ENCODE measurements at places on chromosomes 13 and 19. TPM values are rescaled to one million over a fixed set of nuclear protein-coding genes. Genes with fewer than 3 reads are reported as not detected.

- H3K4me3 ChIP-seq = no peak overlapping the region
- no peaks in the 10 kb centered on the region for H3K36me3 ChIP-seq
- DNase-seq = no peak
- no peaks in the 10 kb centered on the region for H3K27me3 ChIP-seq
- no peak overlapping the region for H3K27ac ChIP-seq
These were observed 5.2 kb upstream of the ZNF628 start for GRCh38 chr19:55471266-55471665.

- peaks cover 64% of the 10 kb centered on the region for H3K4me1 ChIP-seq
- no peaks in the 10 kb centered on the region for H3K27me3 ChIP-seq
- no peak overlapping the region for H3K4me3 ChIP-seq
These were observed 59.0 kb downstream of the WDFY2 start for GRCh38 chr13:51643105-51643881.

DNA sequence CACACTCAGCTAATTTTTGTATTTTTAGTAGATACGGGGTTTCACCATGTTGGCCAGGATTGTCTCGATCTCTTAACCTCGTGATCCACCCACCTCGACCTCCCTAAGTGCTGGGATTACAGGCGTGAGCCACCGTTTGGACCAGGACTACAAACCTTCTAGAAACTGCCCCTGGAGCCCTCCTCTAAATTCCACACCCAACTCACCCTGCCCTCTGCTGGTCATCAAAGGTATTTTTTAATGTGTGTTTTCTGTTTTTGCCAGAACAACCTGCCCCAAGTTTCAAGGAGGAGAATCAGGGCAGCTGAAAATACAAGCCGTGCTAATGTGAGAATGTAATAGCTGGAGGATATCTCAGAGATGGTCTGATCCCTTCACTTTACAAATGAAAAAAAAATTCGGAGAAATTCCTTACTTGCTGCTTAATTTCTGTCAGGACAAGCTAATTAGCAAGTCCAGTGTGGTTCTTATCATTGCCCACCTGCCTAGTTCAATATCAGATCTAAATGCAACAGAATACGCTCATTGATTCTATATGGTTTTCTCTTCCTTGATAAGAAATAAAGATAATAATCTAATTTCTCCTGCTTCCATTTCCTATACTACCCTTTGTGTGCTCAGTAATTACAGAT, 4.1 kb downstream of the ATP8A2 start:
- no peaks in the 10 kb centered on the region for H3K36me3 ChIP-seq
- DNase-seq = peak; percentile 41
- no peak overlapping the region for H3K4me3 ChIP-seq
- H3K4me1 ChIP-seq = no peaks in the 10 kb centered on the region
- H3K27me3 ChIP-seq = no peaks in the 10 kb centered on the region

DNA sequence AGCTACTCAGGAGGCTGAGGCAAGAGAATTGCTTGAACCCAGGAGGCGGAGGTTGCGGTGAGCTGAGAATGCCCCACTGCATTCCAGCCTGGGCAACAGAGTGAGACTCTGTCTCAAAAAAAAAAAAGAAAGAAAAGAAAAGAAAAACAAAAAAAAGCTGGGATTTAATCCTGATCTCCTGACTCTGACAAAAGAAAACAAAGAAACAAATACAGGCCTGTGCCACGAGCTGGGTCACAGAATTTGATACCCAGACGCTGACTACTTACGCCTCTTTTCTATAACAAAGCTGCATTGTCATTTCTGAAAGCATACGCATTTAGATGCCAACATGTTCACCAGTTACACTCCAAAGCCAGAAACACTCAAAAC, 18.2 kb upstream of the GTF2F2 start:
- no peak for DNase-seq
- no peak overlapping the region for H3K4me3 ChIP-seq
- peak overlapping the region; percentile 87 for H3K27ac ChIP-seq
- H3K4me1 ChIP-seq = no peaks in the 10 kb centered on the region
- H3K36me3 ChIP-seq = no peaks in the 10 kb centered on the region

- H3K4me1 ChIP-seq = no peaks in the 10 kb centered on the region
- H3K27ac ChIP-seq = no peak overlapping the region
- H3K27me3 ChIP-seq = no peaks in the 10 kb centered on the region
- no peak overlapping the region for H3K4me3 ChIP-seq
These were observed 296.6 kb downstream of the RFC3 start for GRCh38 chr13:34114581-34114980.

DNA sequence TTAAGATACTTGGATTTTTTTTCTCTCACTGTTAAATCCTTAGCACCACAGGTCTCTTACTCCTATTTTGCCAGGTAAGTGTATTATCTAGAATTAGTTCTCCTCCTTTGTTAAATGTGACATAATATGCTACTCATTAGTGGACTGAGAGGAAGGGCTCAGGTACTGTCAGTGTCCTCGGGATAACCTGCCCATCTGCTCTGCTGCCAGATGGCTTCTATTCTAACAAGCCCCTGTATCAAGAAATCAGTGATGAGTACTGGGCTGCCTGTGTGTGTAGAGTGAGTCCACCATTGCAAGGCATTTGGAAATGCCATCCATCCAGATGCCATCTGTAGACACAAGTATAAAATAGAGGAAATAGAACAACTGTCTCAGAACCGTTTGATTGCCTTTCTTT, 209.6 kb downstream of the ATP8A2 start:
- H3K4me1 ChIP-seq = no peaks in the 10 kb centered on the region
- H3K4me3 ChIP-seq = no peak overlapping the region
- H3K27me3 ChIP-seq = no peaks in the 10 kb centered on the region
- no peaks in the 10 kb centered on the region for H3K36me3 ChIP-seq
- no peak overlapping the region for H3K27ac ChIP-seq

The NLRP5 gene
- total RNA-seq = not detected

The IGFL2 gene
- not detected for total RNA-seq

DNA sequence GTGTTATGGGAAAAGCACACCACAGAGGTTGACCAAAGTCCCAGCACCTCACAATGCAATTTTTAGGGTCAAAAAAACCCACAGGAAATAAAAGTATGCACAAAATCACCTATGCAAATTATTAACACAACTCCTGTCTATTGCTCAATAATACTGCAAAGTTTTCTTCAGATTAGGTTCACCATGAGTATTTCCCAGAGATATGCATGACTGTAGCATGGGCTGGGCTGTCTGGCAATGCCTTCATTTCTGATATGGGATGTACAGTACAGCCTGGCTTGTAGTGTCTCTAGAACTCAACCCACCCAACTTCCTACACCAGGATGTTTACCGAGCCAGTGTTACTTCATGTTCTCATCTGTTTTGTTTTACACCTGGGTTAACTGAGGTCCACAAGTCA, 698.7 kb upstream of the ARGLU1 start:
- H3K4me1 ChIP-seq = no peaks in the 10 kb centered on the region
- H3K27ac ChIP-seq = no peak overlapping the region
- H3K36me3 ChIP-seq = no peaks in the 10 kb centered on the region
- DNase-seq = no peak

The CYP4F8 gene
- not detected for total RNA-seq

- no peaks in the 10 kb centered on the region for H3K27me3 ChIP-seq
- H3K36me3 ChIP-seq = no peaks in the 10 kb centered on the region
- H3K4me3 ChIP-seq = no peak overlapping the region
- H3K4me1 ChIP-seq = no peaks in the 10 kb centered on the region
- no peak for DNase-seq
These were observed 423.3 kb downstream of the SPRY2 start for GRCh38 chr13:79917628-79918027.

DNA sequence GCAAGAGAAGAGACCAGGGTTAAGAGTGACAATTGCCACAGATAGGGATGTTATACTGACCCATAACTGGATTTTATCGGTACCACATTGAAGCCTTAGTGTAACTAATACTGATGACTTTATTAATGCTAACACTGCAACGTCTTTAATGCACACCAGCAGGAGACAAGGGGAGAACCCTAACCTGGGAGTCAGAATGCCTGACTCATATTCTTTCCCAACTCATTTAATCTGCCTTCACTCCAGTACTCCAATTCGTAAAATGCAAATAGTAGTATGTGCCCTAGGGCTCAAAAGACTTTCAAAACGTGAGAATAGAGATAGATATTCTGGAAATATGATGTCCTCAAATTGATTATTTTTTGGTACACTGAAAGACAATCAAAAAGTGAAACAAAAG, 62.4 kb downstream of the GPC6 start:
- H3K4me1 ChIP-seq = no peaks in the 10 kb centered on the region
- no peak for DNase-seq
- H3K27me3 ChIP-seq = no peaks in the 10 kb centered on the region

The ADGRE3 gene
- total RNA-seq = not detected

GRCh38 chr13:34412817-34413375, 529.2 kb upstream of the NBEA start:
- H3K27ac ChIP-seq = no peak overlapping the region
- H3K4me3 ChIP-seq = no peak overlapping the region
- no peaks in the 10 kb centered on the region for H3K4me1 ChIP-seq
- no peak for DNase-seq
- no peaks in the 10 kb centered on the region for H3K36me3 ChIP-seq
- no peaks in the 10 kb centered on the region for H3K27me3 ChIP-seq

- H3K27me3 ChIP-seq = no peaks in the 10 kb centered on the region
- DNase-seq = no peak
- H3K4me1 ChIP-seq = no peaks in the 10 kb centered on the region
These were observed 6.5 kb downstream of the ZNF566 start for GRCh38 chr19:36482876-36483275.

DNA sequence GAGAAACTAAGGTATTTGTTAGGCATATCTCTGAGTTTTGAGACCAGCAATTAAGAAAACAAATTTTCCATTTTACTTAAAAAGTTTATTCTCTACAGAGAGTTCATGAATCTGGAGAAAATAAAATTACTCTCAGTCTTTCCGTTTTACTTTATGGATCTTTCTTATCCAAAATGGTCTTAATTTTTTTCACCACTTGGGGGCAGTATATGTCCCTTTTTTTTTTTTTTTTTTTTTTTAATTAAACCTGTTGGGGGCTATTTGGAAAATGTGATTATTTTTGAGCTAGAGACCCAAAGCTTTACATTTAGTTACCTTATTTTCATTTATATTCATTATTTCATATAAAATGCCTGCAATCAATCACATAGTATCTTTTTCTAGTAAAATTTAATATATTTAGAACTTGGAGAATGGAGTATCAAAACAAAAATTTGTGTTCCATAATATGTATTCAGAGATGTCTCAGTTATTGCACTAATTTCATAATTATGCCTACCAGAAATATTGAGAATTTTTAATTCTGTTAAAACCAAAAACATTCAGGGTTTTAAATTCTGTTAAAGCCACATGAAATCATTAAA, 27.1 kb downstream of the PIBF1 start:
- DNase-seq = no peak
- H3K27ac ChIP-seq = no peak overlapping the region
- no peak overlapping the region for H3K4me3 ChIP-seq
- no peaks in the 10 kb centered on the region for H3K36me3 ChIP-seq
- no peaks in the 10 kb centered on the region for H3K27me3 ChIP-seq

- H3K27me3 ChIP-seq = no peaks in the 10 kb centered on the region
- no peak overlapping the region for H3K27ac ChIP-seq
- no peak overlapping the region for H3K4me3 ChIP-seq
These were observed 397.7 kb downstream of the TDRD3 start for GRCh38 chr13:60794751-60795150.

DNA sequence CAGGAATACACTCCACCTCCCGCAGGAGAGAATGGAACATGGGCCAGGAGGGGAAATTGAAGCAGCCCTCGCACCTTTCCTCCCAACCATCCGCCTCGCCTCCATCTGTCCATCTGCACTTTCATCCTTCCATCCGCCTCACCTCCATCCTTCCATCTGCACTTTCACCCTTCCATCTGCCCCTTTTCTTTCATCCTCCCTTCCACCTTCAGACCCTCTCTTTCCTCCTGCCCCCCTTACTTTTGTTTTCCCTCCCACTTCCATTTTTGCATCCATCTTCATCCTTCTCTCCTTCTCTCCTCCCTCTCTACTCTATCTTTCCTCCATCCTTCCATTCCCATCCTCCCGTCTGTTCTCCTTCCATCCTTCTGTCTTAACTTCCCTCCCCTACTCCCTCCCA, 92.2 kb upstream of the ZNF536 start:
- peaks cover 2% of the 10 kb centered on the region for H3K4me1 ChIP-seq
- H3K27me3 ChIP-seq = no peaks in the 10 kb centered on the region
- H3K36me3 ChIP-seq = no peaks in the 10 kb centered on the region

GRCh38 chr19:342801-343421, 1.7 kb downstream of the MIER2 start:
- DNase-seq = peak; percentile 78
- H3K27me3 ChIP-seq = no peaks in the 10 kb centered on the region
- peak overlapping the region; percentile 75 for H3K27ac ChIP-seq
- H3K4me3 ChIP-seq = peak overlapping the region; percentile 63
- peaks cover 45% of the 10 kb centered on the region for H3K4me1 ChIP-seq

GRCh38 chr19:29446361-29446760, 79.4 kb upstream of the VSTM2B start:
- no peak for DNase-seq
- H3K27me3 ChIP-seq = no peaks in the 10 kb centered on the region
- no peak overlapping the region for H3K4me3 ChIP-seq
- no peak overlapping the region for H3K27ac ChIP-seq

The OLFM2 gene
- 12.6 TPM for total RNA-seq

DNA sequence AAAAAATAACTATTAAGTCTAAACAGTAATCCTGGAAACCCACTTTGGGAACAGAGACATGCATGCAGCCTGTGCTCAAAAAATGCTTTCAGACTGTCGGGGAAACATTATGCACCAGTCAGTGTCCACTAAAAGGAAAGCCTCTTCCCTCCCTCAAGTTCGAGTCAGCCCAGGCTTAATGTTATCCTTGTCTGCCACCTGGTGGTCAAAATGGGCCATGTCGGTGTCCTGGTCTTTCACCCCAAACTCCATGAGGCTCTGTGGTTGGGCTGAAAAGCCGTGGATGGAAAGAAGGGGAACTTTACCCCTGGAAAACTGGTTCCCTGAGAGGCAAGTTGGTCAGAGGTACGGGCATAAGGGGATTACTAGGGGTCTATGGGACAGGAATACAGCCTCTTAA, 88.4 kb upstream of the ZNF492 start:
- no peaks in the 10 kb centered on the region for H3K36me3 ChIP-seq
- no peaks in the 10 kb centered on the region for H3K4me1 ChIP-seq
- no peak overlapping the region for H3K27ac ChIP-seq
- no peak overlapping the region for H3K4me3 ChIP-seq
- no peaks in the 10 kb centered on the region for H3K27me3 ChIP-seq
- DNase-seq = peak; percentile 57

The EXOC3L2 gene
- 0.63 TPM for total RNA-seq

GRCh38 chr19:30479231-30479630, 107.0 kb downstream of the ZNF536 start:
- no peaks in the 10 kb centered on the region for H3K27me3 ChIP-seq
- H3K4me3 ChIP-seq = no peak overlapping the region
- no peaks in the 10 kb centered on the region for H3K4me1 ChIP-seq
- no peaks in the 10 kb centered on the region for H3K36me3 ChIP-seq

- no peak overlapping the region for H3K27ac ChIP-seq
- H3K4me1 ChIP-seq = peaks cover 40% of the 10 kb centered on the region
- H3K4me3 ChIP-seq = no peak overlapping the region
- H3K27me3 ChIP-seq = no peaks in the 10 kb centered on the region
These were observed 65.0 kb downstream of the ARHGEF7 start for GRCh38 chr13:111179908-111180760.

The PSG1 gene
- total RNA-seq = not detected

- H3K36me3 ChIP-seq = no peaks in the 10 kb centered on the region
- no peak overlapping the region for H3K27ac ChIP-seq
- no peaks in the 10 kb centered on the region for H3K4me1 ChIP-seq
- no peaks in the 10 kb centered on the region for H3K27me3 ChIP-seq
- DNase-seq = no peak
These were observed 590.2 kb upstream of the SPRY2 start for GRCh38 chr13:80931118-80931517.

Data from tibial nerve (tissue), 4 donors.